Stimulated activated CD4-positive, alpha-beta T cell treated with anti-CD3 and anti-CD28 coated beads, Interleukin-2, amount 100 ng/mL, for 48 hours (primary cell): ENCODE measurements at places on chromosomes 6 and 20.

DNA sequence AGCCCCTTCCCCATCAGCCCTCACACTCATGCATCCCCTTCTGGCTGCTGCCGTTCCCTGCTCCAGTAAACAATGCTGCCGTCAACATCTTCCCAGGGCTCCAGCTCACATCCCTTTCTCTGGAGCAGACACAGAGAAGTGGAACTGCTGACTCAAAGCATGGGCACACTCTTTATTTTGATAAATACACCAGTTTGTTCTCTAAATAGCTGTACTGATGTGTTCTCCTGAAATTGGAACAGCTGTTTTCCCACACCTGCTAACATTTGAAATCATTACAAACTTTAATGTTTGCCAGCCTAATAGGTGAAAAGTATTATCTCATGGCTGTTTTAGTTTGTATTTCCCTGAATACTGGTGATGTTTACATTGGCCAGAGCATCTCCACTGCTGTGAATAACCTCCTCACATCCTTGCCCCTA is 102.1 kb upstream of the NXT1 start:
- DNase-seq, result no peak

GRCh38 chr6:132931313-132931712 is 116.9 kb downstream of the RPS12 start:
- no peak for DNase-seq

DNA sequence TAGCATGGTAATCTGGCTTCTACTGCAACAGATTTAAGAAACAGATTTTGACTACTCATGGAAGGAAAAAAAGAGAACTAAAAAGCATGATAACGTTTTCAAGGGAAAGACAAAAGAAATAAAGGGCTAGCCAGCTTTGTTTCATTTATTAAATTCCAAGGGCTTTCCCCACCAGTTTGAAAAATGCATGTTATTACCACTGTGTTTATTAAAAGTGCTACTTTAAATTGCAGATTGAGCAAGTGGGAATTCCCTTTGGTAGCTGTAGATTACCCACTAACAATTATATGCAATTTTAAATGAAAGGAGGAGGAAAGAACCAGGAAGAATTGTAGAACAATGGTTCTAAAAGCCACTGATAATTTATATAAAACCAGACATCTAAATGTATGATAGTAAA is 40.6 kb upstream of the NHSL1 start:
- DNase-seq, result no peak

- no peak for DNase-seq
These were observed at the start of gene STMND1 for GRCh38 chr6:17101422-17102257. Gene STMND1 (plus strand): TSS chr6:17102050. CDS start chr6:17102258, 208 bp downstream.

GRCh38 chr6:146583966-146584365 is 14.8 kb upstream of the ADGB start:
- DNase-seq, result no peak

- no peak for DNase-seq
These were observed 36.0 kb upstream of the TCP11 start for GRCh38 chr6:35177157-35177556.

DNA sequence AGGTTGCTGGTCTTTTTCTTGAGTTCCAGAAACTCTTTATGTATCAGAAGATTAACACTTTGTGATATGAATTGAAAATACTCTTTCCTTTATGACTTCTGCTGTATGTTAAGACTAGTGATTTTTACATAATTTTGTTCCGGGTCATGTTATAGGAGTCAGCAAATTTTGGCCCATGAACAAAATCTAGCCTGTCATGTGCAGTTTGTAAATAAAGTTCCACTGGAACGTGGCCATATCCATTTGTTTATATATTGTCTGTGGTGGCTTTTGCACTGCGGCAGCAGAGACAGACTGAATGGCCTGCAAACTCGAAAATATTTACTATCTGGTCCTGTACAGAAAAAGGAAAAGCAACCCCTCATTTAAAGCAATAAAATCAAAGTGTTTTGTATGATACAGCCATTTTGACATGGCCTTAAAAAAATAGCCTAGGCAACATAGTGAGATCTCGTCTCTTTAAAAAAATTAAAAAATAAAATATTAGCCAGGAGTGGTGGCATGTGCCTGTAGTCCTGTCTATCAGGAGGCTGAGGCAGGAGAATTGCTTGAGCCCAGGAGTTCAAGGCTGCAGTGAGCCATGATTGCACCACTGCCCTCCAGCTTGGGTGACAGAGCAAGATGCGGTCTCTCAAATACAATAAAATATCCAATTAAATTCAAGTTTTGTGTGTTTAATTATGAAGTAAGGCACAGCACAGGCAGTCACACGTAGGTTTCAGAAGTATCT is 36.9 kb downstream of the SNX9 start:
- no peak for DNase-seq

DNA sequence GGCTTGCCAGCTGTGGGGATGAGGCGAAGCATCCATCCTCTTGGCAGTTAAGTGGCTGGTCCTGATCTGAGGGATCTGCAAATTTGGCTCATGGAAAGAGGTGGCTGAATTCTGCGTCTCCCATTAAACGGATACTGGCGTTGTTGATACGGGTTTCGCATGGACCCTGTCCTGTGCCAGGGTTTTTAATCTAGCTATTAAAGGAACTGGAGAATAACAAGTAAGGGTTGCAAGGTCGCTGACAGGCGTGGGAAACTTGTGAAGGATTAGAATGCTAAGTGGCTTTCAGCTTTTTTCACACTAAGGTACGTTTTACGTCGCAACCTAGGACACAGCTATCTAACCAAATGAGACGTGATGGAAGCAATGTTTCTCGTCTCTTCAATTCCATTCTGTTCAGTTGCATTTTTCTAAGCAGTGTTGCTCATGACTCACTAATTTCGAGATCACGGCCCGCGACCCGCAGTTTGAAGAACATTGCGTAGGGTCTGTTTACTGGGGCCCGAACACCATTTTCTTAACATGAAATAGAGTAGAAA is 852 bp downstream of the GMNN start:
- DNase-seq, result no peak

DNA sequence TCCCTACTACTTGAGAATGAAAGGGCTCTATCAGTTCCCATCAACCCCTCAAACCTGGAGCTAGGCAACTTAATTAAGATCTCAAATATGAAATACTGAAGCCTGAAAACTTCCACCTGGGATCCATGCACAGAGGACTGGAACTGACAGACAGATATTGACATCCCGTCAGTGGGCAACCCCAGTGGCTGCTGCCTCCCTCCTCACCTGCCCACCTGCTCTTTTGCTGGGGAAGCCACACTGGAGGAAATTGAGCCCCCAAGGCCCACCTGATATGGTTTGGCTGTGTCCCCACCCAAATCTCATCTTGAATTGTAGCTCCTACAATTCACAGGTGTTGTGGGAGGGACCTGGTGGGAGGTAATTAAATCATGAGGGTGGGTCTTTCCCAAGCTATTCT is 192.8 kb downstream of the LRFN2 start:
- no peak for DNase-seq

- no peak for DNase-seq
These were observed 78.3 kb downstream of the STXBP5 start for GRCh38 chr6:147282566-147282959.

DNA sequence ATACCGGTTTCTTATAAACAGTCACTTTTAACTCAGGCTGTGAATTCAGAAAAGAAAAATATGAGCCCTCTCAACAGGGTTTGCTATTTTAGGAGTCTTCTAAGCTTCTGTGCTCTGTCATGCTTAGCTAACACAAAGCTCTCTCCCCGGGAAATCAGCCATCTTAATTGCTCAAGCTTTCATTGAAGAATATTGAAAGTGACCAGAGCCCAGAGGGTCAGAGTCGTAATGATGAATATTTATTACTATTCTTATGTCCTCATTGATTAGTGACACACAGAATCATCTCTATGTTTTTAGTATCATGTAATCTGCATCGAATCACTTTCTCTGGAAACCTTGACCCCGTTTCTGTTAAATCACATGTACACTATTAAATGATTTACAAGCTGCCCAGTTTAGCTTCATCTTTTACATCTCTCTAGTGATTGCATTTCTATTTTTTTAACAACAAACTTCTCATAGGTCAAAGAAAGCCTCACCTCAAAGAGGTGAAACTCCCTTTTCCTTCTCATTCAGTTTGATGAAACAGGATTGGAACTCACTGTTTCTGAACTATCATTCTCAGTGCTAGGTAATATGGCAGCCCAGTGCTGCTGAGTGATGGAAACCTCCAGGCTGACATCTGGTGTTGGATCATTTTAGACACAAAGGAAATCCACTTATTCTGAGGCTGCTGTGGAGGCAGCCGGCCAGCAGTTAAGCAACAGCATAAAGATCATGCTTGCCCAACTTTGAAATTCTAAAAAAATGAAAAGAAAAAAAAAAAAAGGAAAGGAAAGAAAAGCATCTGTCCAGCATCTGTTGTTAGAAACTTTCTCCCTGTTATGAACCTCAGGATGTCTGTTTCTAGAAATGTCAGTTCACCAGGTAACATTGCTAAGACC is 96.3 kb downstream of the RFPL4B start:
- no peak for DNase-seq

DNA sequence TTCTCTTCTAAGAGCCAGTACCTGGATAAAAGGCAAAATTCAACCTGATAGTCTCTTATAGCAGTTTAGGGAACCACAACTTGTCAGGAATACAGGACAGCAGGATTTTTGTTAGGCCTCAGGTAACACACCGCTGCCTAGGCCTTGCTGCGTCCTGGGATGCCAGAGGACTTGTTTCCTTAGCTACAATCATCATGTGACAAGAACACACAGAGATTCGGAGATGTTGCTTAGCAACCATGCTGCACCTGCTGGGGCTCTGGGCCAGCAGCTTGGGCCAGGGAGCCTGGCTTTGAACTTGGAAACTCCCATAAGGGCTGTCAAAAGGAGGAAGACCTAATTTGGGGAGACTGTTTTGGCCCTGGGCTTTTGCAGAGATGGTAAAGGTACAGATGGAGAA is 36.1 kb upstream of the CHD6 start:
- DNase-seq, result no peak
